ENCODE measurements at places on chromosomes 7 and 10.

DNA sequence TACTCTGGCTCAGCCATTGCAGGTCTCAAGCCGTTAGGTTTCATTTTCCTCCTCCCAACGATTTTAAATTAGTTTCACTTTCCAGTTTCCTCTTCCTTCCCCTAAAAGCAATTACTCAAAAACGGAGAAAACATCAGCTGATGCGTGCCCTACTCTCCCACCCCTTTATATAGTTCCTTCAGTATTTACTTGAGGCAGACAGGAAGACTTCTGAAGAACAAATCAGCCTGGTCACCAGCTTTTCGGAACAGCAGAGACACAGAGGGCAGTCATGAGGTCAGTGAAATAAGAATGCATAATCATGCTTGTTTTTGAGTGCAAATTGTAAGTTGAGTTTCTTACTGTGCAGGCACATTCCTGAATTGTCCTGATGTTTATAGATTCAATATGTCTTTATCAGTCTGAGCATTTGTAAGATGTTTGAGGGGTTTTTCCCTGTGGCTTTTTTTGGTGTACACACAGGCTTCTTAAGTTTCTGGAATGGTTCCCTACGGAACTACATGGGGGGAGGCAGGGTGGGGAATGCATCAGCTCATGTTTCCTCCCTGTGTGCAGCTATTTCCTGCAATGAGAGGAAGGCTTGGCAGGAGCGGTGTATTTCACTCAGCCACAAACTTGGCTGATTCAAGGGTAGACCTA is at the start of gene IFIT3:
Gene IFIT3 (plus strand): TSS at position 195 of the 639 bp plus-strand sequence. CDS start 77 bp downstream, at position 272.
- DNase-seq, result peak; percentile 34

- no peak for DNase-seq
These were observed 49.6 kb downstream of the ANKIB1 start for GRCh38 chr7:92295391-92295790.

- DNase-seq, result no peak
These were observed 55.4 kb upstream of the KIF5B start for GRCh38 chr10:32111585-32111984.

- peak; percentile 70 for DNase-seq
These were observed 6.3 kb downstream of the NAT16 start for GRCh38 chr7:101173752-101174244.
